ENCODE measurements at places on chromosomes 7 and 10.

- DNase-seq: no peak
These were observed 32.9 kb upstream of the CCDC71L start for GRCh38 chr7:106693677-106694353.

DNA sequence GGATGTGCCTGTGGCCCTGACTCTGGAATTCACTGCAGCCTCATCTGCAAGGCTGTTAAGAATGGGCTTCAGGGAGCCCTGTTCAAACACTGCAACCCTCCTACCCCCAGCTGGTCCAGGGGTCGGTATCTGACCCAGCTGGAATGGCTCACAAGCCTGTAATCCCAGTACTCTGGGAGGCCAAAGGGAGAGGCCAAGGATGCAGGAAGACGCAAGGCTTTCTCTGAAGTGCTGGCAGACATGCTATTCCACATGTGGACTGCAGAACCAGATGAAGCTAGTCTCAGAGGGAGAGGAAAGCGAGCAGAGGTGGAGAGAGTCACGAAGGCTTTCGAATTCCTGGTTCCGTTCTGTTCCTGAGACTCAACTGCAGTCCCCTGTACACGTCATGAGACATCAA is 45.0 kb downstream of the ESYT2 start:
- no peak for DNase-seq

DNA sequence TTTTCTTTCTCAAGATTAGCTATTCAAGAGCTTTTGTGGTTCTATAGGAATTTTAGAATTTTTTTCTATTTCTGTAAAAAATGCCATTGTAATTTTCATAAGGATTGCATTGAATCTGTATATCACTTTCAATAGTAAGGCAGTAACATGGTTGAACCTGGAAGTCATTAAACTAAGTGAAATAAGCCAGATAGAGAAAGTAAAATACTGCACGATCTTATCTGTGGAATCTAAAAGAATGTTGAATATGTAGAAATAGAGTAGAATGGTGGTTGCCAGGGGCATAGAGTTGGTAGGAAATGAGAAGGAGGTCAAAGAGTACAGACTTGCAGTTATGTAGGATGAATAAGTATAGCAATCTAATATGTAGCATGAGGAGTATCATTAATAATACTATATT is 1073.5 kb upstream of the LRRN3 start:
- no peak for DNase-seq

- no peak for DNase-seq
These were observed 7.3 kb upstream of the ZNF518A start for GRCh38 chr10:96122824-96123223.

DNA sequence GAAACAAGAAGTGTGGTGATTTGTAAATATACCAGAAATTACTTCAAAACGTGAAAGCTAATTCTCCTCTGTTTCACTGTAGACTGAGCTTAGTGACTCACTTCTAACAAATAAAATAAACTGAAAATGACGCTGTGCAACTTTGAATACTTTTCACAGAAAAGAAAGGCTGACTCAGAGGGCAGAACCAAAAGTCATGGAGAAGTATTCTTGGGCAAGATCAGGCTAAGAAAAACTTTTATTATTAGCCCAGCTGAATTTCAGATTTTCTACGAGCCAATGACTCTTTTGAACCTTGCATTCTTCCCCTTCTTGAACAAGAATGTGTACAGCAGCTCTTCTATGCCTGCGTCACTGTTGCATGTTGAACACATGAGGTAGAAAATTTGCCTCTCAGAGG is 527.3 kb upstream of the GHITM start:
- DNase-seq: no peak

DNA sequence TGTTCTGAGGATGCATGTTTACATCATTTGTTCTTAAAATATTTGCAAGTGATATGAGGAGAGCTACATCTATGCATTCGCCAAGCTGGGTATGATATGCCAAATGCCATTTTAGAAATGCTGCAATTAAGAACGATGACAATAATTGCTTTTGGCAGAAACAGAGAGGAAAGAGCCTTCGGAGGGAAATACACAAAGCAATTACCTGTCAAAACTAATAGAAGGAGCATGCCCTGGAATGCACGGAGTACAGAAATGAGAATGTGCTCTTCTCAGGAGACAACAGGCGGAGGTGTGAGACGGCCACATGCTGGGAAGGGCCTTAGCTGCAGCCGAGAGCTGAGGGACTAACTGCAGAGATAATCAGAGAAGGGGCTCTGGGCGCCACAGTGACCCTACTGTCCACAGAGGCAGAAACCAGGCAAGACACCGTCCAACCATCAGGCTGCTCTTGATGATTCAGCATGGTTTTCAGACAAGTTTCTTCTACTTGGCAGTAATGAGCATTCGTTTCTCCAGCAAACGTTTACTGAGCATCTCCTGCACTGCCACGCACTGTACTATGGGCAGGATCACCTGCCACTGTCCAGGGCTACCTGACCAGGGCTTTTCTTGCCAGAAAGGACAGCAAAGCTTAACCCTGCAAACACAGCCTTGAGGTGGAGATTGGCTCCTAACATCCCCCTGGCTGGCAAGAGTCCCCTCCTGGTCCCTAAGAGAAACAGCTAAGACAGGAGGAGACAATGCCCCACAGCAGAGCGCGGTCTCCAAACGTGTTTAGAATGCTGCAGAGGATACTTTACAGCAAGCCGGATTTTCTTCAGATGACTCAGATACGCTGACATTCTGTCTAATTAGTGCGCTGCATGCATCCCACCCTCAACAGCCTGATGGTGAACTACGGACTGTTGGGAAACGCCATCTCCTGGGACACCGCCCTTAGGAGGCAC is 18.1 kb downstream of the VIPR2 start:
- DNase-seq: no peak

DNA sequence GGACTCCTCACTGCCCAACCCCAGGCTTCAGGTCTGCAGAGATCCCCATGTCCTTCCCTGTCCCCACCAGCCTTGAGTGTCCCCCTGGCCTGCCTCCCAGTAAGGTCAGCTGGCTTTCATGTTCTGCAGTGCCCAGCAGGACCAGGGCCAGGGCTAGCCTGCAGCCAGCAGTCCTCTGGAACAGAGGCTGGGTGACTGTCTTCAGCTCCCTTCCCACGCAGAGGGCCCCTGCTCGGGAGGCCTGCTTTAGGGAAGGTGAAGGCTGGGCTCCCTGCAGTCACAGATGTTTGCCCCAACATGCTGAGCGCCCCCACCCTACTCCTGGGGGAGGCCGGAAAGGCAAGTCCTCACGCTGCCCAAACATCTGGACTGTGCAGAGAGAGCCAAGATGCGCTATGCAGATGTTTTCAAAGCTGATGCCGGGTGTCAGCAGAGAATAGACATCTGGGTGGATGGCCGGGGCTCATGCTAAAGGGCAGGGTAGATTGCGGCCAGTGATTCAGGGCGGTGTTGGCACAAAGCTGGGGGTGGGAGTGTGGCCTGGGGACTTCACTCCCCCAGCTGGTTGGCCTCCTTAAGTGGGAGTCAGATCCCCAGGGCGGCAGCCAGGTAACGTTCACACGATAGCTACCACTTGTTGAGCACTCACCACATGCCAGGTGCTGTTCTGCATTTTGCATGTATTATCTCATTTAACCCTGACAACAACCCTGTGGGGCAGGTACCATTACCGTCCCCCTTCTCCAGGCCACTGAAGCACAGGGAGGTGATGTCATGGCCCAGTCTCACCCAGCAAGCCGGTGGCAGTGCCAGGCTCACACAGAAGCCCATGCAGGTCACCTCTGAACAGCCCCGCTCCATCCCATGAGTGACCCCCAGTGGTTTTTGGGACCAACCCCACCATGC is 71.2 kb upstream of the COL13A1 start:
- DNase-seq: no peak

DNA sequence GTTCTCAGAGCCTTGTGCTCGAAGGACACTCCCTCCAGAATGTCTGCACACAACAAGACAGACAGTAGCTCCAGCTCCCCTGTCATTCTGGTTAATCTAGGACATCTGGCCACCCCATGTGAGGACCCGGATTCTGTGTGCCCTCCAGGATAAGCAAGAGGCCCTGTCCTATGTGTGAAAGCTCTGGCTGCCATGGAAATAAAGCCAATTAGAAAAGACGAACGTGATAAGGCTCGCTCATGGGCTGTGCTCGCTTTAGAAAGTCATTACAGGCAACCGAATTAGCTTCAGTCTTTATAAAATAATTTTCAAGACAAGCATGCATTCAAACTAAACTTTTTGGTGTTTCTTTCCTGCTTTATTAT is 263.4 kb downstream of the INHBA start:
- no peak for DNase-seq

DNA sequence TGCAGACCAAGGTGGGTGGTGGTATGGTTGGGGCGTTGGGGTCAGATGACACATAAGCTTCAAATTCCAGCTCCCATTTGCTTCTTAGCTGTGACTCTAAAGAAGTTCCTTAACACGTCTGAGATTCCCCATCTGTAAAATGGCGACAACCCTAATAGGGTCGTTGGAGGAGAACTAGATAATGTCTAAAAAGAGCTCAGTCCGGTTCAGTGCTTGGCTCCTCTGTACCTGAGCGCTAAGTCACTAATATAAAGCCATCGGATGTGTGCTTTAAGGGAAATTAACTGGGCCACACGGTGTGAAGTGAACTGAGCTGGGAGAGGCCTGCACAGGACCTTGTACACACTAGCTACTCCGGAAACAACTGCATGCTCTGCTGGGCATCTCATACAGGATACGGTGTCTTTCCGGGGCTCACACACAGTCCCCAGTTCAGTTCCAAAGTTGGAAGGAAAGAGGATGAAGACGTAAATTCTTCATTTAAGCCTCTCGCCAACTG is 476 bp upstream of the ZFYVE27 start:
- DNase-seq: no peak

DNA sequence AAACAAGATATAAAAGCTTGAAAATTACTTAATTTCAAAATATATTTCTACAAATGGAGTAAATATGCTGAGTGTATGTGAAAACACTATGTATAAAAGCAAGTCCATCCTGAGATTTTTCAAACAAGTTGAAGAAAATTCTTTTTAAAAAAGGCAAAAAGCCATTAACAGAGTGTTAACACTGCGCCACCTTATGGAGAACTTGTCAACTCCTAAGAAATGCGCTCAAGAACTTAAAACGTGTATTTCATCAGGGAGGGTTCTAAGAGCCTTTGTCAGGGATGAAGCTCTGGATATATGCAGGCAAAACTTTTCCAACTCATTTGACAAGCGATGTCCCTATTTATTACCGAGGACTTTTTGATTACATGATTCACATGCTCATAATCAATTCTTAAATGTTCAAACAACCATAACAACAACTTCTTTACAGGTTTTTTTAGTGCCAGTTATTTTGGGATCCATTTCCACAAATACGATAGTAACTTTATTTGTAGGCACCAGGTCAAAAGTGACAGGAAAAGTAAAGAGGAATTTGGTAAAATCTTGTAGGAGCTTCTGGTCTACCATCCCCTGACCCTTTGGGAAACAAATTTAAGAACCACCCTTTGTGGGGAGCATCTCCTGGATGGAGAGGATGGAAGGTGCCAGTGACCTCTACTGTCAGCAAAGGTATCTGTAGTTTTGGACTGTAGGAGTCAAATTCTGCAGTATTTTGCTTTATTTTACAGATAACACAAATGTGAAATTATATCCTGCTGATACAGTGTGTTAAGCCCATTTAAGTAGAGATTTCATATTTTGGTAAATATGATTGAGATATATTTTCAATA is 23.2 kb downstream of the CALCR start:
- peak; percentile 30 for DNase-seq

- no peak for DNase-seq
These were observed 308.5 kb downstream of the WDR11 start for GRCh38 chr10:121159670-121160069.

- DNase-seq: no peak
These were observed 23.1 kb downstream of the PDE1C start for GRCh38 chr7:32047075-32047474.

GRCh38 chr10:86556532-86556931 is 34.9 kb upstream of the WAPL start:
- DNase-seq: no peak

DNA sequence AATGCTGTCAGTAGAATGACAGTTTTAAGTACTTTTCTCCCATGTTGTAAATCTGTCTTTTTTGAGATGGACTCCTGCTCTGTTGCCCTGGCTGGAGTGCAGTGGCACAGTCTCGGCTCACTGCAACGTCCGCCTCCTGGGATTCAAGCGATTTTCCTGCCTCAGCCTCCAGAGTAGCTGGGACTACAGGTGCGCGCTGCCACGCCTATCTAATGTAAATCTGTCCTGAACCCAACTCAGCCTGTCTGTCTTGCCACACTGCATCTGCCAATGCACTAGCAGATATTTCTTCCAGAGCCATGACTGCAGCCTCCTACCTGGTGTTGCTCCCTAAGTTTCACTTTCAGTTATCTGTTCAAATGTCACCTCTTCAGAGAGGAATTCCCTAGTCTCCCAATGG is 264.1 kb downstream of the PHF14 start:
- DNase-seq: no peak

DNA sequence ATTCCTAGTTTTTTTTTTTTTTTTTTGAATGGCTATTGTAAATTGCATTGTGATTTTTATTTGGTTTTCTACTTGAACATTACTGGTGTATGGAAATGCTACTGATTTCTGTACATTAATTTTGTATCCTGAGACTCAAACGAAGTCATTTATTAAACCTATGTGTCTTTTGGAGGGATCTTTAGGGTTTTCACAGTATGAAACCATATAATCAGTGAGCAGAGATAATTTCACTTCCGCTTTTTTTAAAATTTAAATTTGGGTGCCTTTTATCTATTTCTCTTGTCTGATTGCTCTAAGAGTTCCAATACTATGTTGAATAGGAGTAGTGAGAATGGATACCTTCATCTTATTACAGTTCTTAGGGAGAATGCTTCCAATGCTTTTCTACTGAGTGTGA is 102.7 kb downstream of the ZWINT start:
- no peak for DNase-seq

DNA sequence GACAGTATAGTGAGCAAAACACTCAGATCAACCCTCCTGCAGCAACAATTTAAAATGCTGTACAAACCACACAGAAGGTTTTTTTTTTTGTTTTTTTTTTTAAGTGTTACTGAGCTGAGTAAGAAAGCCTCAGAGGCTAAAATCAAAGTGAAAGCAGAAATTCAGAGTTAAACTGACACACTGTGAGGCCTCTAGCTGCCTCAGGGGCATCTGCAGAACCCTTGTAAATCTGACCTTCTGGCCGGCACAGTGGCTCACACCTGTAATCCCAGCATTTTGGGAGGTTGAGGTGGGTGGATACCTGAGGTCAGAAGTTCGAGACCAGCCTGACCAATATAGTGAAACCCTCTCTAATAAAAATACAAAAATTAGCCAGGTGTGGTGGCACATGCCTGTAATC is 7.4 kb upstream of the GNA12 start:
- no peak for DNase-seq

- no peak for DNase-seq
These were observed 273.4 kb upstream of the PHYHIPL start for GRCh38 chr10:58903071-58903470.

Measured in NCI-H1092 treated with DMSO at 0.1 percent for 48 hours (cell line).